ENCODE measurements at places on chromosomes 7 and 10. TPM values are rescaled to one million over a fixed set of nuclear protein-coding genes. Genes with fewer than 3 reads are reported as not detected.

Gene SFTPA1
- 3.7 TPM for total RNA-seq

Gene GHRHR
- total RNA-seq = not detected

Gene FRG2B
- not detected for total RNA-seq

Gene GATA3
- total RNA-seq = 0.80 TPM

Gene RNLS
- total RNA-seq = 5.5 TPM

Gene MYL10
- not detected for total RNA-seq

- DNase-seq = no peak
Observed at GRCh38 chr10:82564353-82565196, 689.6 kb downstream of the NRG3 start.

DNA sequence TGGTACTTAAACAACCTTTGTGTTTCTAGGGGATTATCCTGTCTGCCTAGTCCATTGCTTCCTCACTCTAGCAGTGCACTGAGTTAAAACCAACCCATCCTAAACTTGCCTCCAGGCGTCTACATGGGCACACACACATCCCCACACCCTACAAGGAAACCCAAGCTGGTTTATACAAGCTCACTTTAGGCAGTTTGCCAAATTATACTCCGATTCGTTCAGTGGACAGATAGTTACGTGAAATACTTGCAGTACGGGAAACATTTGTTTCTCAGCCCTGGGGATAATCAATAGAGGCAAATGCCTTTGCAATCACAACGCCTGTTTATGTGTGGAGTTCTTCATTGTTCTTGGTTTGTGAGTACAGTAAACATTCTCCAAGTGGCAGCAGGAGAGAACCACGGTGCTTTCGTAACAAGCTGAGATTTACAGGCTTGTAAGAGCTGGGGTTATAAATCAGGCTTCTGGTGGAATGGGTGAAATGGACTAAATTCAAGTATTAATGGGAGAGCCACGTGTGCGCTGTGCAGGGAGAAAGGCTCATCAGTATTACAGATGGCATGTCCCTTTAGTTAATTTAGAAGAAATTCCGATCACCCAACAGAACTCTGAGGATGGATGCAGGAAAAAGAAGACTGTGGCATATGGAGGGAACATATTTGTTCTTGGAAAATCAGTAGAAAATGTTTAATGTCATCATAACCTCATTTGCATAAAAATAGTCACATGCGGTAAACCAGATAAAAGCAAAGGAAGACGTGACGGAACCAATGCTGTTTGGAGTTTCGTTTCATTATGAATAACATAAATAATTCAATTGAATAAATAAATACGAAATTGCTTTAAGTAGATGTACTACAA is 217.1 kb downstream of the GALNT17 start:
- DNase-seq = no peak

- no peak for DNase-seq
Observed at GRCh38 chr10:96309628-96310320, 5.5 kb downstream of the DNTT start.

- no peak for DNase-seq
Observed at GRCh38 chr10:48467669-48468068, 137.2 kb downstream of the ARHGAP22 start.

DNA sequence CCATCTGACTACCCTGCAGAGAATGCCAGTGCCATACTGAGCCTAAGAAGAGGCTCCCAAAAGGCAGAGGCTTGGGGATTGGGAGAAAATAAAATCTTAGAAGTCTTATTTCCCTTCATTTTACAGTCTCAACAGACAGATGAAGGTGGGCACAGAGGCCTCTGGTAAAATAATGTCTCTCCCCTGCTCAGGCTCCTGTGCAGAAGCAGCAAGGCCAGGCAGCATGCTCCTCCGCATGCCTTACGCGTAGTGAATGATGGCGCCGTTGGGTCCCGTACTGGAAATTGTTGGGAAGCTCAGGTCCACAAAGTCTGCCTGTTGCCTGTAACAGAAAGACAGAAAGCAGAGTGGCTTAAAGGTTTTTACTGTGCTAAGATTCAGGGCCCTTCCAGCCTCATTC is 45.8 kb downstream of the XPNPEP1 start:
- no peak for DNase-seq

- DNase-seq = no peak
Observed at GRCh38 chr10:8026349-8027259, 27.9 kb upstream of the GATA3 start.

DNA sequence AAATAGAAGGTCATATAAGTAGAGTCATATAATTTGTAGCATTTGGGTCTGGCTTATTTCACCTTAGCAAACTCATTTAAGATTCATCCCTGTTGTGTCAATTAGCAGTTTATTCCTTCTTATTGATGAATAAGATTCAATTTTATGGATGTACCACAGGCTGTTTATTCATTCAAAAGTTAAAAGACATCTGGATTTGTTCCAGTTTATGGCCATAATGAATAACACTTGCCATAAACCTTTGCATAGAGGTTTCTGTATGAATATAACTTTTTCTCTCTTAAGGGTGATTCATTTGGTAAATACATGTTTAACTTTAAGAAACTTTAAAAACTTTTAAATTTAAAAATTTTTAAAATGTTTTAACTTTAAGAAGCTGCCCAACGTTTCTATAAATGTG is 66.4 kb downstream of the CPED1 start:
- no peak for DNase-seq

DNA sequence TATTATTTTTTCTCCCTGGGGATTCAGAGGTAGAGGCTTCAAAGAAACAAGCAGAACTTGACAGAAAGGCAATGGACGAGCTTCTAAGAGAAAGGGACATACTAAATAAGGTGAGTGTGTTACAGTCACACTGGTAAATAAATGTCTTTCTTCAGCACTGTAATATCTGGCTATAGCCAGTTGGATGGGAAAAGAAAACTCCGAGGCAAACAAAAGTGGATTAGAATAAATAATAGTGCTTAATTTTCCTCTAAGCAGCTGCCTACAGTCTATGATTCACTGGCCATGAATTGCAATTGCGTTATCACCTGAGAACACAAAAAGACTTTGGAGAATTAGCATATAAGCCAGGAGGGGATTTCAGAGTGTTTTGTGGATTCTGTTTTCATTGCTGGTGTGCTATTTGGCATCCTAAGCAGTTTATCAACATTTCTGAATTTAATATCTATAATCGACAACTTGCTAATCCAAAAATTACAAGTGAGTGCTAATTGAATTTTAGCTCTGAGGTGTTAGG is 23.2 kb downstream of the CFAP58 start:
- no peak for DNase-seq

- DNase-seq = no peak
Observed at GRCh38 chr10:100927266-100927665, 14.5 kb downstream of the SLF2 start.
